NCI-H446 treated with DMSO at 0.1 percent for 48 hours (cell line): ENCODE measurements at places on chromosomes 12 and 14.

DNA sequence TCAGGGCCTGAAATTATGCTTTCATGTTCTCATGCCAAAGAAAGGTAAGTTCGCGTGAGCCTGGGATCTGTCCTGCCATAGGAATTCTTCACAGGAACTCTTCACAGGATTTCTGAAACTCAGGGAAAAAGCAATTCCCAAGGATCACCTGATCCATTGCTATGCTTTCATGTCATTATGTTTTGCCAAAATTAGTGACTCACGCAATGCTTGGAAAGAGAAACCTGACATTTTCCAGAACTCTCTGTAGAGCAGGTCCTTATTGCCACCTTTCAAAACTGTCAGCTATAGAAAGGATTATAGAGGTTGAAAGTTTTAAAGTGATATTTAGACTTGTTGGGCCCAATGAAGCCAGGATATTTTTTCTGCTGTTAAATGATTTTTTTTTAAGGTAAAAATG is 6.3 kb upstream of the KCNJ8 start:
- DNase-seq, result no peak

DNA sequence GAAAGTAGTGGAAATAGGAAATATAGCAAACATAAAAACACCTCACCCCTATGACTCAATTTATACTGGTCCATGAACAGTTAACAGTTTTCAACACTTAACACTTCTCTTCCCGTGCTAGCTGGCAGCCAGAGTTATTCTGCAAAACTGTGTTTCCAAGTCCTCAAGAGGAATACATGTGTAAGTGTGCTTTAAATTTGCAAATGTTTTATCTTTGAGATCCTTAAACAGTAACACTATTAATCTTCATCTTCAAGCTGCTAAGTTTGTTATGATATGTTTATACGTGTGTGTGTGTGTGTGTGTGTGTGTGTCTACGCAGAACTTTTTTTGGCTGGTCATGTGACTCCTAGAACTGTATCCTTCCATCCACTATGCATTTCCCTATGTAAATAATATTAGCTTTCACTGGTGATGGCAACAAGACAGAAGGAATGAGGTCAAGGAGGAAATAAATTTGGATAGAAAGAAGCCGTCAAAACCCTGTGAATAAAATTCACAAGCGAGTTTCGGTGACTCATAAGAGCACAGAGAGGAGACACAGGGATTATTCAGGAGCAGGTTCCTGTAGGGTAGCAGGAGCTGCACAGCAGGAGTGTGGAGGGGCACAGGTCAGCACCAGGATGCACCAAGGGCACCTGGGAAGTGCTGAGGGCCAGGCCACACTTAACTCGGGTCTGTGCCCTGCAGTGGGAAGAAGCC is 105.9 kb upstream of the ETV6 start:
- no peak for DNase-seq

DNA sequence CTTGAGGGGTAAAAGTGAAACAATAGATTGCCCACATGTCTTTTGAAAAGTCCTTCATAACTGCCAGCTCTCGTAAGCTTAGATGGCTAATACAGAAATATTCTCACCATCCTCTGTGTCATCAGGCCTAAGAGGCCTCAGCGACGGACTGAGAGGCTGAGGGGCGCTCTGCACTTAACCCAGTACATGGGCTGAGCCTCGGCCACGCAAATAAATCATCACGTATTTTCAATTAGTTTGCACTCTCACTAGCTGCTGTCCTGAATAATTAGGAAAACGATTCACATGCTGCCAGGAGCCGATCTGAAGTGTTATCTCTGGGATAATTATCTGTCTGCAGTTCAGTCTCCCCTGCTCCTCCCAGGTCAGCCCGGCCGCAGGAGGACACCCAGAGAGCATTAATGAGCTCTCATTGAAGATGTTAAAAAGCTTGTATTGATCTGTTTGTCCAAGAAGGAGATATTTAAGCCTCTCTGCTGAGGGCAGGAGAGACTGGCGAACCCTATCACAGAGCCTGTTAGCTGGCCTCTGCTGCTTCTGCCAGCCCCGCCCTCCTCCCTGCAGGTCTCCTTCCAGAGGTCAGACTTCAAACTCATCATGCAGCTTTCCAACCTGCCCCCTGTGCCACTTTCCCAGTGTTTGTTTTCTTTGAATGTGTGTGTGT is 1051.3 kb downstream of the VRK1 start:
- no peak for DNase-seq

GRCh38 chr14:88835661-88836060 is 11.2 kb downstream of the TTC8 start:
- peak; percentile 45 for DNase-seq

DNA sequence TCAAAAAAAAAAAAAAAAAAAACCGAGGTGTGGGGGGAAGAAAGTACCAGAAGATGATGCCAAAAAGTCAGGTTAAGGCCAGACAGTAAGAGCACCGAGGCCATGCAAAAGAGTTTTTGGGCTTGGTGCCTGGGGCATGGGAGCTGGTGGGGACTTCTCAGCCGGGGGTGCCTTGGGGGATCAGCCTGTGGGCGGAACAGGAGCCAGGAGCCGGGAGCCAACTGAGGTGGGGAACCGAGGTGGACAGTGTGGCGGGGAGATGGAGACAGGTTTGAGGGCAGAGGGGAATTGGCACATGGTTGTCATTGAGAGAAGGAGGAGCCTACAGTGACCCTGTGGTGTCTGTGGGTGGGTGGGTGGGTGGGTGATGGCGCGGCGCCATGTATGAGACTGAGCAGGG is 33.2 kb downstream of the TSPAN11 start:
- DNase-seq, result no peak

GRCh38 chr12:90085494-90086274 is 377.0 kb upstream of the ATP2B1 start:
- DNase-seq, result no peak

- no peak for DNase-seq
These were observed 170.6 kb upstream of the CCDC196 start for GRCh38 chr14:66315548-66315947.
